Stimulated activated CD8-positive, alpha-beta memory T cell treated with anti-CD3 and anti-CD28 coated beads, Interleukin-2, amount 100 ng/mL, for 1 hour (primary cell): ENCODE measurements at places on chromosomes 7 and 10.

DNA sequence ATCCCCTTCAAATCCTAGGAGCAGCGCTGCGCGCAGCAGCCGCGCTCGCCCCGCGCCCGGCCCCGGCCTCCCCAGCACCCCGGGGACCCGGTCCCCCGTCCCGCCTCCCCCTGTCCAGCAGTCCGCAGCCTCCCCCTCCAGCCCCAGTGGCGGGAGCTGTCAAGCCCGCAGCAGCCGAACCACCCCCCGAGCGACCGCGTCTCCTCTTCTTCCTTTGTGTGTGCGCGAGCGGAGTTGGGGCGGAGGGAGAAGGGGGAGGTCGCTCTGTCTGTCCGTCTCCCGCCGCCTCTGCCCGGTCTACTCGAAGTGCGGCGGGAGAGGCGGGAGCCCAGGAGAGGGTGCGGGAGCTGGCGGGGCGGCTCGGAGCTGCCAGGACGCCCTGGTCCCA, 375 bp upstream of the CHN2 start:
- no peak for DNase-seq

DNA sequence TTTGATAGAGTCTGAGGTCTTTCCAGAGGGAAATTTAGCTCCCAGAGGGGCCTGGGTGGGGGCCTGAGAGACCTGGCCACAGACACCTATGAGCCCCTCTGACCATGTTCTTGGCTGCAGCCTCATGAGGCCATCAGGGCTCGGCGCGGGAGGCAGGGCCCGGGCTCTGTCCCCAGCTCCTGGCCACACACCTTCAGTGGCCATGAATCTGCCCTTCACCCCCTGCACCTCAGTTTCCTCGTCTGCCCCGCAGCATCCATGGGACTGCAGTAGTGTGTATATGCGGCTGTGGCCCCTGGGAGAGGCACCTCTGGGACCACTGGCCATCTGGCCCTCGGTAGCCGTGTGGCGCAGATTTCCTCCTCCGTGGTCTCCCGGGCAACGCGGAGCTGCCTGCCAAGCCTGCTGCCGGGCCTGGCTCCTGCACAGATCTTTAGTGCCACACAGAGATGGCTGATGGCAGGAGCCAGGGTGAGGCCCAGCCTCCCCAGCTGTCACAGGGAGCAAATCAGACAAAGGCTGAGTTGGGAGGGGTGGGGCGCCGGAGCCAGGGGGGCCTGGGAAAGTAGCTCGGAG, 23.6 kb upstream of the ADCYAP1R1 start:
- DNase-seq: no peak

- DNase-seq: peak; percentile 17
Observed at GRCh38 chr10:68332259-68333057, at the start of gene PBLD. TSS of gene PBLD (minus strand) at chr10:68332928. CDS start at chr10:68306844, 26,084 bp downstream.

- DNase-seq: no peak
Observed at GRCh38 chr10:80452640-80453039, 1.5 kb upstream of the TSPAN14 start.

DNA sequence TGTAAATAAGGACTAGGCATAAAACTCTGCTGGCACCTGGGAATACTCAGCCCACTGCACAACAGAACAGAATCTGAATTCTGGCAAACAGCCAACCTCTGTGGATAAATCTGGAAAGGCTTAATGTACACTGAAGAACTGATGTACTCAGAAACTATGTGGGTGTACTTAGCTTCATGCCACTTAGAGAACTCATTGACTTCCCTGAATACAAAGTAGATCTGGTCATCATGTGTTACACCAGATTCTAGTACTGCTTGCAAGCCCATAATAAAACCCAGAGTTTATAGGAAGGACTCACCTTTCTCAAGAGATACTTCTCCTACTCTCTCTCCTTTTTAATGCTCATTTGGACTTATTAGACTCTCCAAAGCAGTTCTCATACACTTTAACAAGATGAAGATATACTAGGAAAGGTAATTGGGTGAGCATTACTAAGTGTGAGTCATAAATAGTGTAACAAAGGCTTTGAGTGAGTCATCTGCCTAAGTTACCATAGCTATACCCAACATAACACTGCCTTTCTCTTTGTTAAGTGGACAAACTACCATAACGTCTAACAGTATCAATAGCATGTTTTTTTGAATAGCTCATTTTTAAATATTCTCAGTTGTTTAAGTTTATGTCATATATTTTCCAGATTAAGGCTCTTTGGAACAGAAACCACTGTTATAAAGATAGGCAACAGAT, 309.1 kb downstream of the MDFIC start:
- no peak for DNase-seq

- no peak for DNase-seq
Observed at GRCh38 chr10:95756809-95757684, 1.1 kb downstream of the ENTPD1 start.

- no peak for DNase-seq
Observed at GRCh38 chr7:110090110-110090820, 1000.7 kb upstream of the LRRN3 start.

GRCh38 chr10:124403548-124403947, 15.2 kb downstream of the OAT start:
- DNase-seq: no peak

DNA sequence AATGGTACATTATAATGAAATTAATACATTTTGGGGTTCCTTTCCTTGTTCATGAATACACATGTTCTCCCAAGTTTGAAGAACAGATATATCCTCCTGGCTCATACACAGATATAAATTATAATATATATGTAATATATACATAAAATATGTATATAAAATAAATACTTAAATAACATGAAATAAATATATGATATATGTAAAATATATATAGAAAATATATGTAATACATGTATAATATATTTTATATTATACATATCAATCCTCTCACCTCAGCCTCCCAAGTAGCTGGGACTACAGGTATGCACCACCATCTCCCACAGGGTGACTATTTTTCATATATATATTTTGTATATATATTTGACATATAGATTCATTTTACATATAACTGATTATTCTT, 68.0 kb downstream of the MRC1 start:
- no peak for DNase-seq

DNA sequence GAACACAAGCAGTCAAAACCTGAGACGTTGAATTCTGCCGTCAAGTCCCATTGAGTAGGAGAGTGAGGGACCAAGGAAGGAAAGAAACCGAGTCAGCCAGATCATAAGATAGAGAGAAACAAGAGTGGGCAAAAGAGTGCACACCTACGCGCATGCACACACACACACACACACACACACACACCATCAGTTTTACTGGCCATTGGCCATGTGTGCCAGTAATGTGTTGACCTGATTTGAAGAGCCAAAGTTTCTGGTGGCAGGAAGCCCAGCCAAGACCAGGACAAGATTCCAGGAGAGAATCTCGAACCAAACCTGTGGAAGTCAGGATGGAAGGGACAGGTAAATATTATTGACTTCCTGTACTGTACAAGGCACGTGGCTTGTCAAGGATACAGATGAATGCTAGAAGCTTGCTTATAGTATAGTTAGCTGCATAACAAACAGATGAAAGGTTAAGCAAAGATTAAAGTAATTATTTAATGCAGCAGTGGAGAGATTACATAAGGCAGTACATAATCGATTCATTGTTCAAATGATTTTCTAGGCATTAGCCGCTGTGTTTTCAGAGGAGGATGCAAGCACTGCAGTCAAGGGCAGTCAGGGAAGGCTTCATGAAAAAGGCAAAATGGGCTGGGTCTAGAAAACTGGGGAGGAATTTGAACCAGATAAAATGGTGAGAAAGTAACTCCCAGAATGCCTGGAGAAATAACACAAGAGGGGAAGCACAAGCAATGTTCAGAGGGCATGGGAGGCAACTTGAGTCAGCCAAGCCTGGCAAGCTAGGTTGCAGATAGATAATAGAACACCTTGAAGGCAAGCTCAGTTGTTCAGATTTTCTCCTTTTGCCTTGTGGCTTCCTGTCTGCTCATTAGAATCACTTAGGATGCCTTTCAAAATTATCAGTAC, 2.7 kb upstream of the HYCC1 start:
- DNase-seq: no peak
